Suppressor macrophage (primary cell): ENCODE measurements at places on chromosomes 4 and X.

GRCh38 chr4:78156520-78156919 is 99.4 kb downstream of the FRAS1 start:
- DNase-seq: no peak

- no peak for DNase-seq
These were observed 15.1 kb upstream of the P2RY8 start for GRCh38 chrX:1551959-1552546.

- no peak for DNase-seq
These were observed 15.0 kb upstream of the STK32B start for GRCh38 chr4:5036239-5036638.

- DNase-seq: no peak
These were observed 144.6 kb downstream of the KIT start for GRCh38 chr4:54802336-54802735.

- DNase-seq: no peak
These were observed 6.3 kb upstream of the SORCS2 start for GRCh38 chr4:7186031-7186430.

DNA sequence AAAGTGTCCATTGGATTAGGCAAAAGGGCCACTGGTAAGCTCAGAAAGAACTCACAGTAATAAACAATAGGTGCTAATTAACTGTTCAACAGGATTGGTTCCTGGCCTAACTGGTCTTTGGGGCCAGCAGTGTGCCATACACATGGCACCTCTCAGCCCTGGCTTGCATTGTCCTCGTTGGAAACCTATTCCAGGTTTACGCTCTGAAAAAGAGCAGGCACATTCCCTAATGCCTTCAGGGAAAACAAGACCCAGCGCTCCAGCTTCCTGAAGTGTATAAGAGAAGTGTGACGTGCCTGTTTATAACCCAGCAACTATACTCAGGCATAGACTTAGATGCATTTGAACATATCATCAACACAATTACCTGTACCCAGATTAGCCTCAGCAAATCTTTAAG is 51.9 kb upstream of the RBM47 start:
- no peak for DNase-seq

DNA sequence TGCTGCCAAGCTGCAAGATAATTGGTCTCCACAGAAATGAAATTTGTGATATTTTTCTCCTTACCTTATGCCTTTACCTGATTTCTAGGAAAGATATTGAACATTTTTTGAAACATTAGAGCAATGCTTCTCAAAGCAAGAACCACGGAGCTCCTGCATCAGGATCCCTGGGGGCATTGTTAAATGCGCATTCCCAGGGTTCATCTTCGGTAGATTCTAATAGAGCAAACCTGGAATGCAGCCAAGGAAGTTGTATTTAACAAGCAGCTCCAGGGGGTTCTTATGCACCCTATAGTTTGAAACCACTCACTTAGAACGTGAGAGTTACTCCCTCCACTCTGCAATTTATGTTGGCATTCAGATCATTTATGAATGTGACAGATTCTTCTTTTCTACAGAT is 126.2 kb downstream of the SLC39A8 start:
- DNase-seq: no peak
